Activated T-helper 17 cell treated with anti-CD3 and anti-CD28 coated beads, Interleukin-2, amount 50 U/mL, for 72 hours (primary cell): ENCODE measurements at places on chromosomes 3 and 15. TPM values are rescaled to one million over a fixed set of nuclear protein-coding genes. Genes with fewer than 3 reads are reported as not detected.
A peak's percentile ranks its signal among the peaks of the same experiment; 100 is the strongest.

The DOCK3 gene
- total RNA-seq = 7.8 TPM

The OR4M2 gene
- total RNA-seq = not detected

The PIK3CA gene
- 17.8 TPM for total RNA-seq

The CERS3 gene
- total RNA-seq = 0.54 TPM

The CPN2 gene
- not detected for total RNA-seq

The CCDC50 gene
- 14.6 TPM for total RNA-seq

The PLSCR2 gene
- total RNA-seq = not detected

The CDHR4 gene
- total RNA-seq = 0.40 TPM

The ALDH1A2 gene
- total RNA-seq = 1.1 TPM

The TNNC1 gene
- 2.0 TPM for total RNA-seq

- peak; percentile 77 for ATAC-seq
Measured at GRCh38 chr15:55290528-55291057, 980 bp upstream of the RAB27A start.

GRCh38 chr3:11291808-11292207 lies 19.6 kb downstream of the ATG7 start:
- ATAC-seq = no peak

DNA sequence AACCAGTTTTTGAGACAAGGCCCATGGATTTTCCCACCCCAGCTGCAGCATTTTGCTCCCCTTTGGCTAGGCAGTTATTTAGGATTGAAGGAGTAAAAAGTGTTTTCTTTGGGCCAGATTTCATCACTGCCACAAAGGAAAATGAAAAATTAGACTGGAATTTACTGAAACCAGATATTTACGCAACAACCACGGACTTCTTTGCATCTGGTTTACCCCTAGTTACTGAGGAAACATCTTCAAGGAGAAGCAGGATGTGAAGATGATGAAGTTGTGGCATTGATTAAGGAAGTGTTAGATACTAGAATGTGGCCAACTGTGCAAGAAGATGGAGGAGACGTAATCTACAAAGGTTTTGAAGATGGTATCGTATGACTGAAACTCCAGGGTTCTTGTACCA lies 165.2 kb upstream of the MYRIP start:
- no peak for ATAC-seq

- peak; percentile 77 for ATAC-seq
Measured at GRCh38 chr3:133927540-133928066, 31.9 kb upstream of the RAB6B start.

DNA sequence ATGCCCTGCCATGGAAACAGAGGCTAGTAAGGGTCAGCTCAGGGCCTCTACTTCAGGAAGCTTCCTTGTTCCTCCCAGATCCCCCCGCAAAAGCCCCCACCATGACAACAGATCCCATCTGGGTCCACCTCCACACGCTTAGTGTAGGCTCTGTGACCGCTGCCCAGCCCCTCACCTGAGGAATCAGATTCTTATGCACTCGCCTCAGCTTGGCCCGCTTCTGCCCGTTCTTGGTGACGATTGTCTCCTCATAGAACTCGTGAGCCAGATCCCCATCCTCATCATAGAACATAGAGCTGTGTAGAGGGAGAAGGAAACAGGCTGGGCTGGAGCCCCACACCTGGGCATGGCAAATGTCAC lies 1.9 kb downstream of the TUSC2 start:
- no peak for ATAC-seq

- no peak for ATAC-seq
Measured at GRCh38 chr15:68818769-68819494, 1.8 kb downstream of the ANP32A start.

GRCh38 chr15:49865925-49866757 lies 245.3 kb downstream of the DTWD1 start:
- no peak for ATAC-seq
